GDM1 (cell line): ENCODE measurements at places on chromosomes 2 and 18.

GRCh38 chr2:12262681-12263436 is 453.9 kb upstream of the TRIB2 start:
- no peak for DNase-seq

GRCh38 chr2:161135951-161136593 is 24.2 kb upstream of the TANK start:
- no peak for DNase-seq

DNA sequence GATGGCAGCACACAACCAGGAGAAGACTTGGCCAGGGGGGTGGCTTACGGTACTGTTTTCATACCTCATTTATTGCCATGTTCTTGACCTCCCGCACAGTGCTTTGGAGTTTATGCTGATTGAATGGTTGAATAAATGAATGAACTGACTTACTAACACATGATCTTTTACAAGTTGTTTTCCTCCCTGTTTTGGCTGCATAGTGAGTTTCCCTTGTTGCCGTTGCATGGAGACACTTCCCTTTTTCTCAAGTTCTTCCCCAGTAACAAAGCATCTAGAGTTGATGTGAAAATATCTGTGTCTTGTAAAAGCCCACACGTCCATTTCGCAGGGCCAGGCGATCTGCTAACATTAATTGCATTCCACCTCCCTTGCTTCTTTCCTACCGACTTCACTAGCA is 35.7 kb upstream of the RAB1A start:
- peak; percentile 39 for DNase-seq

DNA sequence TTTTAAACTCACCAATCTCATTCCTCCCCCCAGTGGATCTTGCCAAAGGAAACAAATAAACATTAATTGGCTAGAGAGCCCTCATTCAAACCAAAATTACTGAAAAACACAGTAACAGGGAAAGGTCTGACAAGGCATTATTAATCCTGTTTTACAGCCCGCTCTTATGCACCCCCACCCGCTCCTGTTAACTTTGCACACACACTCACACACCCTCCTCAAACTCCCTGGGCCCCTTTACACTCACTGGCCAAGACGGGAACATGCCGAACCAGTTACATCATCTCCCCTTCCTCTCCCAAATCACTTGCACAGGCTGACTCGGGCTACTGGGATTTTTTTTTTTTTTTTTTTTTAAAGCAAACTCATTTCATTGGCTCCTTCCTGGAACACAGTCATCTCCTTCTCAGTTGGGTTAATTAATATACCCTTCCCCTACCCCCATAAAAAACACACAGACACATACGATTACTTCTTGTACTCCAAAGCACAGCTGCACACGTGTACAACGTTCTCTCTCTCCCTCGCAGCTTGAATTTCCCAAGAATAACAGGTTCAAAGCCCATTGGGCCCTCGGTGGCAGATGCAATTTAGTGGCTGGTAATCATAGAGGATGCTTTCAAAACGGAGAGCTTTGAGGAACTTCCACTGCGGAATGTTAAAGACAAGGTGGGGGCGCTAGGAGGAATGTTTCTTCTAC is 31.8 kb downstream of the KLF7 start:
- no peak for DNase-seq

DNA sequence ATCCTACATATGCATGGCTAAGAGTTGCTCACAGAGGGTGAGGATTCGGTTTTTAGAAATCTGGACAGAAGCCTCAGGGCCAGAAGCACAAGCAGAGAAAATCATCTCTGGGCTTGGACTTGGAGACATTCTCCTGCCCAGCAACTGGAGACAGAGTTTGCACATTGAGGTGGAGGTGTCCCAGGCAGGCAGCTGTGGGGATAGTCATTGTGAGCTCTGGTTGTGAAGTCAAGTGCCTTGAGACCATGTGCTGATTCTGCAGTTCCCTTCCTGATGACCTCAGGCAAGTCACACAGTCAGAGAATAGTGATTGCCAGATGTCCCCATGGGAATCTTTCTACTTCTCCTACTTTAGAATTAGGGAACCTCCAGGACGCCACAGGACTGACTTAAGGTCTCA is 108.4 kb upstream of the LDAH start:
- no peak for DNase-seq

- DNase-seq = no peak
Observed at GRCh38 chr2:950080-950966, at the start of gene SNTG2. Gene SNTG2 (plus strand): TSS chr2:950849. CDS start chr2:950997, 148 bp downstream.

DNA sequence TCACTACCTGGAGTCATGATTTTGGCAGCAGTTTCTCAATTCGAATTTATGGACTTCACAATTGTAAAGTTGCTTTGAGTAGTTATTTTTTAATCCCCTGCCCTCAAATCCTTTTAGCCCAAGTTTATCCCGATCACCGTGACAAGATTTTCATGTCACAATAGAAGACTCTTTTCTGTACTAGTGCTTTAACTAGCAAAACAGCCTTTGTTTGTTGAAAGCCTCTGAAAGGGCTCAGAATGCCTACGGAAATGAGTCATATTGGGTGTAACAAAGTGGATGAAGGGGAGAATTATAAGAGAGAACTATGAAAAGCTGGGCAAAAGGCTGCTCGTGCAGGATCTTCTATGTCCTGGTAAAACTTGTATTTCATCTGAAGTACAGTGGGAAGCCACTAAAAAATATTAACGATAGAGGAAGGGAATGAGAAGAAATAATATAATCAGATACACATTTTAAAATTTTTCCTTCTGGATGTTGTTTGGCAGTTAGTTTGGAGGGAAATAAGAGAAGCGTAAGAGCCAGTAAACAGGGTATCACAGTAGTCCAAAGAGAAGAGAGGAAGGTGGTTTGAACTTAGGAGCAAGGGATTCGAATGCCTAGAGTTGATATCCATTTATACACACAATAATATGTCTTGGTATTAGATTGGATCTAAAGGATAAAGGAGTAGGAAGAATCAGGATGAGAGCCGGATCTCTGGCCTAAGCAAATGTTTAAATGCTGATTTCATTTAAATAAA is 114.9 kb downstream of the GALNT13 start:
- no peak for DNase-seq

DNA sequence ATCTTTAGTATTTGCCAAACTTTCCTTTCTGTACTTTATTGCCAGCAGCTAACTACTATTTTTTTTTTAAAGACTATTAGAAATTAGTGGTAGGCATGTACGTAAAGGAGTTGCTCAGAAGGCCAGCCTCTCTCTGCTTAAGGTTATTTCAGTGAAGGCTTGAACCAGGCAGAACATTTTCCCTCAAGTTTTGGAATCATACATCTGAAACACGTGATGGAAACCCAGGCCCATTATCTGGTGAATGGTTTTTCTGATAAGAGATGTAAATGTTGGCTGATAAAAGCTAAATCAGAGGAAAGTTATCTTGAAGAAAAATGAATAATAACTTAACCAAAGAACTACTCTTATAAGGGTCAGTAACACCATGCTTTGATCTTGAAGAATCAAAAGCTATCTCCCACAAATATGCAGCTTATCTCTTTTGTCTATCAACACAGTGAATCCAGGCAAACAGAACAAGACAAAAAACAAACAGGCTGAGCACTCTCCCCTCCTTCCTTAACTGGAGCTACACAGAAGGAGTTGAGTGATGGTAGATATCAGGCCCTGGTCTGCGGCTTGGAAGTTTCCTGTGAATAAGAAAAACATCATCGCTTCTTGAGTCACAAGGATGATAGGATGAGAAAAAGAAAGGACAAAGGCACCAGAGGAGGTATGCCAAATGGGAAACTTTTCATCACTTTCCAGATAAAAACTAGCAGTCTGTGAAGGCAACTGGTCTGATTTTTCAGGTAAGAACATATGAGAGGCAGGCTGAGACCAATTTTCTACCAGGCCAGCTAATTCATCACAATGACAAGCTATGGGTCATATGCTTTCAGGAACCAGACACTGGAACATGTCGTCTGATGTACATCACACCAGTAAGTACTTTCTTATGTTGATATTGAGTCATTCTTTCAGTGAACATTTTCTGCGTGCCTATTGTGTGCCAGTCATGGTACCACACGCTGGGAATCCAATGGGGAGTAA is 88.4 kb upstream of the STK17B start:
- DNase-seq = no peak

- no peak for DNase-seq
Observed at GRCh38 chr2:106147665-106148064, 46.4 kb downstream of the UXS1 start.

DNA sequence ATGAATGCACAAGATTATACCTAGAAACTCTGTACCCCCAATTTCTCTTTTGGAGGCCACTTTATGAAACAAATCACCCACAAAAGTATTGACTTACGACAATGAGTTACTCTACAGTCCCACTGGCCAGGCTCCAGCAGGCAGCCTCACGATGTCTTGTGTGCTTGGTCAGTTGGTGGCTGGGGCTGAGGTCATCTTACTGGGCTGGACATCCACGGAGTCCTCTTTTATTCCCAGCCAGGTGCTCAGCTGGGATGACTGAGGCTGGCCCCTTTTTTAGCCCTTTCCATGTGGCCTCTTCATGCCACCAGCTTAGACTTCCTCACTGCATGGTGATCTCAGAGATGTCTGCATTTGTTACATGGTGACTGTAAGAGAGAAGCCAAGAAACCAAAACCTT is 8.9 kb upstream of the ID2 start:
- DNase-seq = no peak

- DNase-seq = no peak
Observed at GRCh38 chr2:109300582-109300981, 171.6 kb downstream of the SH3RF3 start.

DNA sequence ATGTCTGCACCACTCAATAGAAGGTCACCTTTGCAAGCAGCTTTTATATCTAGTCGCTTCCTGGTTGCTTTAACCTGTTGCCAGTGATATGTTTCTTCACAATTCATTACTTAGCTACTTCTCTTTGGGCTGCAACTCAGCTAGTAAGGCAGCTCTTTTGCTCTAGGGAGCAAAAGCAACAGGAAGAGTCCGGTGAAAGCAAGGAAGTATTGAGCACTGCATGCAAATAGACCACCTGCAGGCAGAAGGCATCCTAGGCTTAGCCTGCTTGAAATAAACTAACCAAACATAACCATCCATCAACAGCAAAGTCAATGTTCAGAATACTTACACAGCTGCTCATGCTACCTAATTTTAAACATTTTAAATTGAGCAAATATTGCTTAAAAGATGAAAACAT is 529.2 kb upstream of the LINC00305 start:
- DNase-seq = no peak

DNA sequence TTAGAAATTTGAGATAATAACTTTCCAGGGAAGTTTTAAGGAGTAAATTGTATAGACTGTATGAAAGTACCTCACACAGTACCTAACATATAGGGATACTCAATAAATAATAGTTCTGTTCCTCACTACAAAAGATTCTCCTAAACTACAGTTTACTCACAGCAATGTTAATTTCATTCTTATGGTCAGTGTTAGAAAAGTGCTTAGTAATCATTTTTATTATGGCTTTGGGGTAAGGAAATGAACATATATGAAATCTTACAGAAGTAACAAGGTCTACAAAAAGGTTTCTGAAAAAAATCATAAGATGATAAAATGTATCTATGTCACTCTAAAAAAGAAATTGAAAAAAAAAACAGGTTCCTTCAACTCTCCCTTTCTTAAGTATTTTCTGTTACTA is 67.2 kb downstream of the IKZF2 start:
- no peak for DNase-seq

GRCh38 chr2:240252191-240252871 is 111.9 kb upstream of the OTOS start:
- DNase-seq = no peak

GRCh38 chr18:45589356-45590035 is 25.8 kb upstream of the SLC14A2 start:
- DNase-seq = no peak

DNA sequence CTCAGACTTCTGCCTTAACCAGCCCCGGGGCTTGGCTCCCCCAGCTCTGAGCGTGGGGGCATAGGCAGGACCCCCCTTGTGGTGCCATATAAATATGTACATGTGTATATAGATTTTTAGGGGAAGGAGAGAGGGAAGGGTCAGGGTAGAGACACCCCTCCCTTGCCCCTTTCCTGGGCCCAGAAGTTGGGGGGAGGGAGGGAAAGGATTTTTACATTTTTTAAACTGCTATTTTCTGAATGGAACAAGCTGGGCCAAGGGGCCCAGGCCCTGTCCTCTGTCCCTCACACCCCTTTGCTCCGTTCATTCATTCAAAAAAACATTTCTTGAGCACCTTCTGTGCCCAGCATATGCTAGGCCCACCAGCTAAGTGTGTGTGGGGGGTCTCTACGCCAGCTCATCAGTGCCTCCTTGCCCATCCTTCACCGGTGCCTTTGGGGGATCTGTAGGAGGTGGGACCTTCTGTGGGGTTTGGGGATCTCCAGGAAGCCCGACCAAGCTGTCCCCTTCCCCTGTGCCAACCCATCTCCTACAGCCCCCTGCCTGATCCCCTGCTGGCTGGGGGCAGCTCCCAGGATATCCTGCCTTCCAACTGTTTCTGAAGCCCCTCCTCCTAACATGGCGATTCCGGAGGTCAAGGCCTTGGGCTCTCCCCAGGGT is 5.5 kb downstream of the CTDSP1 start:
- no peak for DNase-seq

DNA sequence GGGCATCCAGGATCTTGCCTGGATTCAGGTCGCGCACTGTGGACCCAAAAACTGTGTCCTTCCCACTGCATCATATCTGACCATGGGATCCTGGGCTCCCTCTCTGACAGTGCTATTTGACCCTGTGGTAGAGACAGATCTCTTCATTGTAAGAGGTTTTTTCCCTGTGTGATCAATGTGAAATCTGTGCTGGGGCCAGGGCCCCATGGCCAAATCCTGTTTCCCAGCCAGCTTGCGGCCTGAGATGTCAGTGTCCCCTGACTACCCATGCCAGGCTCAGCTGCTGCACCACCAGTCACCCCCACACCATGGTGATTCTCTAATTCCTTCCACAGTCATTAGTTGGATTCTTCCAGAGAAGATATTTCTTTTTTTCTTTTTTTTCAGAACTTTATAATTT is 3.5 kb downstream of the PRLH start:
- no peak for DNase-seq

DNA sequence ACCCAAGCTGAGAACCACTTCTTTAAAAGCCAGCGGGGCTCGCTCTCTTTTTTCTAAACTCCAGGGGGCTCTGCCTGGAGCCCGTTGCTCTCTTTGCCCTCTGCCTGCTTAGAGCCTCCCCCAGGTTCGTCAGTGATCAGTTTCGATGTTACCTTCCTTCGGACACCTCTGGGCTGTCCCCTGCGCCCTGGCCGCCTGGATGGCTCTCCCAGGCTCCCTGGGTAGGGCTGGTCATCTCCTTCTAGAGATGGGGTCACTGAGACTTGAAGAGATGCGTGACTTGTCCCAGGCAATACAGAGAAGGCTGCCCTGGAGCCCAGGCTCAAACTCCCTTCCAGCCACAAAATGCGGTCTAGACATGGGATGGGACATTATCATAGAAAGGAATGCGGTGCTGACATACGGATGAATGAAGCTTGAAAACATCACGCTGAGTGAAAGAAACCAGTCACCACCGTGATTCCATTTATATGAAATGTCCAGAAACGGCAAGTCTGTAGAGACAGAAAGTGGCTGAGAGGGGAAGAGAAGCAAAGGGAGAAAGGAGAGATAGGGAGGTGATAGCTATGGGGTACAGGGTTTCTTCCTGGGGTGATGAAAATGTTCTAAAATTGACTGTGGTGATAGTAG is 14.6 kb downstream of the KCNF1 start:
- no peak for DNase-seq
